ENCODE measurements at places on chromosomes 16 and 17.

- DNase-seq, result no peak
These were observed 22.0 kb downstream of the STX8 start for GRCh38 chr17:9553596-9553995.

DNA sequence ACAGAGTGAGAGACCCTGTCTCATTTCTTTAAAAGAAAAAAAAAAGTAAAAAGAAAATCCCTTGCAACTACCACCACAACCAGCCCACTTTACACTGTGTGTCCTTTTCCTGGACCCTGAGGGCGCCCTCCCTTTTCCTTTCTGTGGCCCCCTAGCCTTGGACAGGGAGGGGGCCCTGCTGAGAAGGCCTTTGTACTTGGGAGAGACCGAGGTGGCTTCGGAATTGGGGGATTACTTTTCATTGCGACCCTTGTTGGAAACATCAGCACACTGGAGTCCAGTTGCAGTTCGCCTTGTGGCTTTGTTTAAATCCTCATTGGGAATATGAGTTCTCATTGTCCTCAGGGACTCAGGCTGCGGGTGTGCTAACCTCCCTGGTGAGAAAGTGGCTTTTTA is 9.4 kb upstream of the DNASE1 start:
- no peak for DNase-seq

DNA sequence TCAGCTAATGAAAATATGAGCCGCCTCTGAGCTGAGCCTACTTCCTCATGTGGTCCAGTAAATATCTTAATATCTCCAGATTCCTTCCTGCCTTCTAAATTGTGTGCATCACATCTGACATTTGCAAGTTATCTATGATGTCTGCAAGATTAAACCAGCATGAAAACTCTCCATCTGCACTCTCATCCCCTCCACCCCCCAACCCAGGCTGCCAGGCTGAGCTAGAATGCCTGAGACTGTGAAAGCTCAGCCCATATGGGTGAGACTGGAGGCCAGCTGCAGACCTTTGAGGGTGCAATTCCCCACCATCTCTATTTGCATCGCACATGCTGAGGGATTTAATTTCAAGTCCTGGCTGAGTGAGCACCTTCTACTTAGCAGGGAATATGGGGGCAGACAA is 82.8 kb downstream of the ASIC2 start:
- no peak for DNase-seq

DNA sequence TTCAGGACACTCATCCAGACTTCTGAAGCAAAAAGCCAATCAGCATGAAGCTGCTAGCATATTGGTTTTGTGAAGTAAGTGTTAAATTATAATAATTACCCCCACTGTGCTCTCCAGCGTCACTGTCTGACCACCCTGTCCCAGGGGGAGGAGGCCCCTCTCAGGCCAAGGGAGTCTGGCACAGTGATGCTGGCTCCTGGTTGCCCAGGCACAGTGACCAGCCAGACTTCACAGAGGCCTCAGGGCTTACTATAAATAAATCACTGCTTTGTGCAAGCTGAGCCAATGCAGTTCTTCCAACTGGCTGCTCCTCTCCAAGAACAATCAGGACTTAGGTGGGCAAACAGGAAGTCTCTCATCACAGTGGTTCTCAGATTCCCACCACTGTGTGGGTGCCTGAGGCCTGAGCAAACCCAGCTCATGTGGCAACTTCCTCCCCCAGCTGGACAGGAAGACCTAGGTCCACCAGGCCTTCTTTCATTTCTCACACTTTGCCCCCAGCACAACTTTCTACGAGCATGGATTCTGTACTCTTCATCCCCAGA is 1.7 kb upstream of the DBNDD1 start:
- DNase-seq, result no peak

DNA sequence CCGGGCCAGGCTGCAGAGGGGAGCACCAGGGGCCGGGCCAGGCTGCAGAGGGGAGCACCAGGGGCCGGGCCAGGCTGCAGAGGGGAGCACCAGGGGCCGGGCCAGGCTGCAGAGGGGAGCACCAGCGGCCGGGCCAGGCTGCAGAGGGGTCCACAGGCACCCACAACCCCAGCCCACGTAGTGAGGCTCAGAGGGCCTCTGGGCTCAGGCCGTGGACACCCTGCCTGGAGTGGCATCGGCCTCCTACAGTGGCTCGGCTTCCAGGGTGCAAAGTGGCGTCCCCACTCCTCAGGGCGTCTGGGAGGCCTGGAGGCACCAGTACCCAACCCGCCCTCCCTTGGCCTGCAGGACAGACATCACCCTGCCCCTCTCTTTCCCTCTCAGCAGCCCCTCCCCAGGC is 9.6 kb downstream of the DOC2B start:
- no peak for DNase-seq

GRCh38 chr17:55480631-55481315 is 30.5 kb downstream of the SMIM36 start:
- DNase-seq, result no peak

- no peak for DNase-seq
These were observed 451.3 kb downstream of the PMP22 start for GRCh38 chr17:14813649-14814370.
